ENCODE measurements at places on chromosomes 13 and 19.

DNA sequence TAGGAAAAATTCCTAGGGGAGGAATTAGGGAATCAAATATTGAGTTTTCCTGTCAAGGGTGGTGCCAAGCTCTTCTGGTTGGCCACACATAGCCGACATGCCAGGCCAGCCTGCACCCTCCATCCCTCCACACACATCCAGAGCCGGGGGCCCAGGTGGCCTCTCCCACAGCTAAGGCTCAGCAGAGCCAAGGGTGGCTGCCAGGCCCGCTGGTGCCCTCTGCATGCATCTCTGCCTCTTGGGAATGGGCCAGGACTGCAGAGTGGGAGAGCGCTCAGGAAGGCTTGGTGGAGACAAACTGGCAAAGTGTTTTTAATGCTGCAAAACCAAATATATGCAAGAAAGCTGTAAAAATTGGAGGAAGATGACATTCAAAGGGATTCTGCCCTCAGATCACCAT is 42.7 kb upstream of the GAS6 start:
- DNase-seq = no peak

GRCh38 chr13:42762917-42763316 is 18.5 kb upstream of the FAM216B start:
- no peak for DNase-seq

- no peak for DNase-seq
Measured at GRCh38 chr13:52348071-52348470, 57.9 kb downstream of the THSD1 start.

- no peak for DNase-seq
Measured at GRCh38 chr13:49760558-49760957, 31.9 kb downstream of the KPNA3 start.

GRCh38 chr13:74683411-74683810 is 549.2 kb upstream of the KLF12 start:
- DNase-seq = no peak

GRCh38 chr19:18278521-18279265 is 2.7 kb downstream of the JUND start:
- no peak for DNase-seq

DNA sequence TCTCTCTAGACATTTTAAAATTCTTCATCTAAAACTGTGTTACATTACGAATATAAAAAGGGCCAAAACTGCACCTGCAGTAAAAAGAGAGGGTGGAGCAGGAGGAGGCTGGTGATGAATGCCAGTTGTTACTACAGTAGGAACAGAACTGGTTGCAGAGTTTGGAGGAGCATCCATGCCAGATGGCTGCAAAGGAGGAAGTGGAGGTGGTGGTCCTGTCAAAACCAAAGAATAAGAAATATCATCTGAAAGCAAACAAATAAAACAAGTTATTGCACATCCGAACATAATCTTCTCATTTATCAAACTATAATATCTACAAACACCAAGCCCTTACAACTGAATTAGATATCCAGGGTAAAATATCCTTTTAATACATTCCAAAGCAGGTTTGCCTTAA is 40.1 kb downstream of the RBM26 start:
- DNase-seq = no peak

DNA sequence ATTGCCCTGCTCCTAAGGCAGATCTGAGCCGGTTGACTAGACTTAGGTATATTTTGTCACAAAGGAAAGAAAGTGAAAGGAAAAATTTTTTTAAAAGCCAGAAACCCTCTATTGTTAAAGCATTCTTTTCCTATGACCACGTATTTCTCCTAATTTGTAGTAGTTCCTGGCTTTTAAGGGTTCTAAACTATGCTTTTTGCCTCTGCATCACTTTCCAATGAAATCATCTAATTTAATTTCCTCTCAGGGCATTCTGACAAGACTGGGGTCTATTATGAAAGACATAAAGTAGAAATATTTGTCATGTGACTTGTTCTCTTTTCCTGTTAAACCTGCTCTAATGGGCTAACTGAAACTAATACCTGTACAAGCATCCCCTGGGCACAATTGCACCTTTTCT is 233.0 kb upstream of the PRR20A start:
- DNase-seq = no peak

DNA sequence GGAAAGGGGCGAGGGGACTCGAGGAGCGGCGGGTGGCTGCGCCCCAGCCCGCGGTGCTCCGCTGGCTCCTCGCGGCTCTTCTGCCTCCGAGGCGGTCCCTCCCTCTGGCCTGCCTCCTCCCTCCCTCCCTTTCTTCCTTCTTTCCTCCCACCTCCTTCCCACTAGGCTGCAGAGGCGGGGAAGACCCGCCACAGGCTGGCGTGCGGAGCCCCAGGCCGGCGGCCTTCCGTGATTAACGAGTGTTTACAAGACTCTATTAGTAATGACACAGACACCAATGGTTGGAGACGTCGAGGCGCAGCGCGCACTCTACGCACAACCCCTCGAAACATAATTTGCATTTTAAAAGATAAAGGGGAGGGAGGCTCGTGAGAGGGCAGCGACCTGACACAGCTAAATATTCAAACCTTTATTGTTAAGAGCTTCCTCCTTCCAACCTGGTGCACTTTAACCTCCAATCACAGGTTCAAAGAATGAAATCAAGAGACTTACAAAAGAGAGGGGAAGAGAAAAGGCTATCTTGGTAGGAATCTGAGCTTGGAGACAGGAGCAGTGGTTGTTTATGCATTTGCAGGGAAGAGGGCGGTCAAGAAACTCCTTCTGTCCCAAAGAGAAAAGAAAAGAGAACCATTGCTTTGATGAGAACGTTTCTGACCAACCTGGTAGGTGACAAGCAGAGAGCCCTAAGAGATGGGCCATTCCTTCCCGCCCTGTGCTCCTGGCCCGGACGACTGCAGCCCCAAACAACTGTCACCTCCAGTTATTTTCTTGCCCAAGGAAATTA is at the start of gene CDX2:
Gene CDX2, minus strand, starts transcription at position 234 of the 784 bp plus-strand sequence. CDS start 309 bp downstream, outside the sequence.
- DNase-seq = no peak

DNA sequence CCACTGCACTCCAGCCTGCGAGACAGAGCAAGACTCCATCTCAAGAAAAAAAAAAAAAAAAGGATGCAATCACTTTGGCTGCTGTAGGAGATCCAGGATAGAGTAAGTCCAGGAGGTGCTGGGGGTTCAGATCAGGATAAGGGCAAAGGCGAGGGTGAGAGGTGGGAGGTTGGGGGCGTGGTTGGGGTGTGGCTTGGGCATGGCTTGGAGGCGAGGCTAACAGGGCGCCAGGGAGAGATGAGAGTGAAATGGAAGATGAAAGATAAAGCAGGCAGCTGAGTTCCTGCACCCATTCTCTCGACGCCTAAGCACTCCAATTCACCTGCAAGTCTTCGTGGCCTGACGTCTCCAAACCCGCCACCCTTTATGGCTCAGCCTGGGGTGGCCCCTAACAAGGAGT is 25.0 kb upstream of the ZNRF4 start:
- DNase-seq = no peak

- DNase-seq = no peak
Measured at GRCh38 chr19:5067678-5068077, 98.8 kb downstream of the KDM4B start.

GRCh38 chr13:35988648-35989081 is 142.5 kb downstream of the DCLK1 start:
- DNase-seq = no peak

- no peak for DNase-seq
Measured at GRCh38 chr13:74087357-74087756, 46.8 kb downstream of the KLF12 start.

DNA sequence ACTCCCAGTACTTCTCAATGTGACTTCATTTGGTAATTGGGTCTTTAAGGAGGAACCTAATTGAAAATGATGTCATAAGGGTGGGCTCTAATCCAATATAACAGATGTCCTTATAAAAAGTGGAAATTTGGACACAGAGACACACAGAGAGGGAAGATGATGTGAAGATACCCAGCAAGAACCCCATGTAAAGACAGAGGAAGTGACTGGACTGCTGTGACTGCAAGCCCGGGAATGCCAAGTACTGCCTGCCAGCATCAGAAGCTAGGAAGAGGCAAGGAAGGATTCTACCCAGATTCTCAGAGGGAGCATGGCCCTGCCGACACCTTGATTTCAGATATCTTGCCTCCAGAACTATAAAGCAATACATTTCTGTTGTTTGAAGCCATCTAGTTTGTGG is 239.3 kb downstream of the KCTD12 start:
- no peak for DNase-seq

DNA sequence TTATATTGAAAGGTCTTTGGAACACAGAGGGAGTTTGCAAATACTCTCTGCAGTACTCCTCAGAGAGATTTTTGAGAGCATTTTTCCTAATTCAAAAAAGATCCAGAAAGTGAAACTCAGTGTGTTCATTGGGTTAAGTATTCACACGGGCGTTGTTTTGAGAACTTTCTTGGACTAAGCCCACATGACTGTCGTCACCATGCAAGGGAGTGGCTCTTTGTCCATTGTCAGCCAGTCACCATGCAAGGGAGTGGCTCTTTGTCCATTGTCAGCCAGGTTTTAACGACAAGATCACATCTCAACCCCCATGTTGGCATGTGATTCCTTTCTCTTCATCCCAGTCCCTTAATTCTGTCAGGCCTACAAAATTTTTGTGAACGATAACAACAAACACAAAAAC is 81.2 kb upstream of the STK24 start:
- DNase-seq = no peak

DNA sequence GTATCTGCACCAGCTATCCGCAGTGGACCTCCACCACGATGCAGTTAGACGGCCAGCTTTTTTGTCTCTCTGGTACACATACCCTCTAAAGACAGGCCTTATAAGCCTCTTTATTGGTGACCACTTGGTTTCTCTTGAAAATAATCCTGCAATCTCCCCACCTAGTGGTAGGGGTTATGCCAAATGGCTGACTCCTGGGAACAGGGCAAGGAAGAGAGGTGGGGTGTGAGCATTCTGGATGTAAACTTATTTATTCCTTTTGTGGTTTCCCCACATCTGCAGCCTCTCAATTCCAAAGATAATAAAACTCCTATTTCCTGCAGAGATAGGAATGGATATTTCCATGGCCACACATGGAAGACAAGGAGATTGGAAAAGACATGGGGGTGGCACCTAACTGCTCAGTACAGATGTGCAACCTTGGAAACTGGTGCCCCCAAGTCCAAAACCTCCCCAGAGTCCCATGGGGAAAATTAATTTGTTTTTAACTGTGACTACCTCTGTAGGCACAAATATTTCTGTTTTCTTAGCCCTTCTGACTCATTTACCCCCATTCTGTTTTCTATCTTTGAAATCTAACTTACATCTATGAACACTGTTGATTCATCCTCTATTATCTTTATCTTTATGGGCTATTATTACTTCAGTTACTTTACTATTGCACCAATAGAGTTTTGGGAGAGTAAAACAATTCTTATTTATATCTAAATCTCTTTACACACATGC is 112.7 kb upstream of the TSHZ3 start:
- no peak for DNase-seq
